IMR-90 (cell line): ENCODE measurements at places on chromosomes 2 and 18. TPM values are rescaled to one million over a fixed set of nuclear protein-coding genes. Genes with fewer than 3 reads are reported as not detected.

DNA sequence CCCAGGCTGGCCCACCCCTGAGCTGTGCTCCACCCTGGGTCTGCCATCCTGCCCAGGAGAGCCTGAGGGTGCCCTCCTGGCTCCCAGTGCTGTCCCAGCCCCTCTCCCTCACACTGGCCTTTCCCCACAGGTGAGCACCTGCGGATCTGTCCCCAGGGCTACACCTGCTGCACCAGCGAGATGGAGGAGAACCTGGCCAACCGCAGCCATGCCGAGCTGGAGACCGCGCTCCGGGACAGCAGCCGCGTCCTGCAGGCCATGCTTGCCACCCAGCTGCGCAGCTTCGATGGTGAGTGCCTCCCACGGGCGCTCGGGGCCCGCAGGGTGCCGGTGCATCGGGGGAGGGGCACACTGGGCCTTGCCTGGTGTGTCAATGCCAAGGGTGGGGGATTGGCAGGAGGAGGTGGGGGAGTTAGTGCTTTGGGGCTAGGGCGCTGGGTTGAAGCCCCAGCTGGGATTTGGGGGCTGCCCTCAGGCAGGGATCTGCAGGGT is 23.5 kb downstream of the GPC1 start:
- no peak for DNase-seq

DNA sequence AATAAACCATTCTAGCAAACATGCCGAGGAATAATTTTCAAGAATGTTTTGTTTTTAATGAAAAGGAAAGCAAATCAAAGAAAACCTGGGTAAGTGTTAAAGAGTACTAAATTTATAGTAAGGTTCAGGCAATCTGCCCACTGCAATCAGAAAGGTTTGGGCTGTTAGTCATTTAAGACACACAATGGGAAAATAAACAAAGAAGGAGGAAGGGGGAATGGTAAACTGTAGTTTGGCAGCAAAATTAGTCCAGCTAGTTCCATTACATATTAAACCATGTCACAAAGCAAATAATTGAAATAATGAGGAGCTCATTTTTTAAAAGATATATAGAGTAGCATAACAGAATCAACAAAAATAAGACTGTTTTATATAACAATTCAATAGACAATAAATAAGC is 87.5 kb upstream of the COPS8 start:
- peak; percentile 9 for DNase-seq

- DNase-seq: peak; percentile 21
Observed at GRCh38 chr2:10038716-10039115, 4.6 kb upstream of the KLF11 start.

DNA sequence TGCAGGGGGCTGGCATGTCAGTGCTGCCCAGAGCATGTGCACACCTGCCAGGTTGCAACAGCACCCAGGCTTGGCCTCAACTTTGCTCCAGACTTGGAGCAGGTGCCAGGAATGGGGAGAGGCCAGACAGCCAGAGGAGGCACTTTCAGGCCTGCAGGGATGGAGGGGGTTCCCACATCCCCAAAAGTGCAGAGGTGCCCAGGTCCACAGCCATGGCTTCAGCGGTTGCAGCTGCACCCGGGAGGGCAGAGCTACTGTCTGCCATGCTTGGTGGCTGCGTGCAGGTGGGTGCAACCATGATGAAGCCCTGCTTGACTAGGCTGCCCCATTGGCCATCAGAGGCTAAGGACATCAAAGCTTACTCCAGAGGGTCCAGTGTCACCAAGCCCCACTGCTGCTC is 196.8 kb upstream of the VRK2 start:
- no peak for DNase-seq

DNA sequence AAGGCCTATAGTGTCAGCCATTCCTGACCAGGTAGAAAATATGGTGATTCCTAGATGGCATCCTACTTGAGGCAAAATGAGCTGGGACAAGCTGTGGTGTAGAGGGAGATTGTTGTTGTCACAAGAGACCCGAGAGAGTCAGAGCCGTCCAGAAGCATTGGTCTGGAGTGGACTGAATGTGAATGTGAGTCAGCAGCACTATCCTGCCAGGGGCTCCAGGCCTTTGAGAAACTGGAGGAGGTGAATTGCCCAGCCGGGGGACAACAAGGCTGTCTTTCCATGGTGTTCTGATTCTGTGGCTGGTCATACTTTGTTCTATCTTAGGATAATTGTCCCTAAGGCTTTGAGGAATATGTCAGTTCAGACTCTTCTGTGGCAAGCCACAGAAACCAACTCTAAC is 29.4 kb upstream of the EIF2AK3 start:
- peak; percentile 62 for DNase-seq

GRCh38 chr2:206062724-206063123 is 23.2 kb downstream of the INO80D start:
- DNase-seq: no peak

- peak; percentile 76 for DNase-seq
Observed at GRCh38 chr2:62817995-62818713, 112.6 kb downstream of the EHBP1 start.

- peak; percentile 50 for DNase-seq
Observed at GRCh38 chr2:19369341-19369955, 11.0 kb upstream of the OSR1 start.

Gene METTL21A
- total RNA-seq: 5.9 and 11.4 TPM in 2 replicates

DNA sequence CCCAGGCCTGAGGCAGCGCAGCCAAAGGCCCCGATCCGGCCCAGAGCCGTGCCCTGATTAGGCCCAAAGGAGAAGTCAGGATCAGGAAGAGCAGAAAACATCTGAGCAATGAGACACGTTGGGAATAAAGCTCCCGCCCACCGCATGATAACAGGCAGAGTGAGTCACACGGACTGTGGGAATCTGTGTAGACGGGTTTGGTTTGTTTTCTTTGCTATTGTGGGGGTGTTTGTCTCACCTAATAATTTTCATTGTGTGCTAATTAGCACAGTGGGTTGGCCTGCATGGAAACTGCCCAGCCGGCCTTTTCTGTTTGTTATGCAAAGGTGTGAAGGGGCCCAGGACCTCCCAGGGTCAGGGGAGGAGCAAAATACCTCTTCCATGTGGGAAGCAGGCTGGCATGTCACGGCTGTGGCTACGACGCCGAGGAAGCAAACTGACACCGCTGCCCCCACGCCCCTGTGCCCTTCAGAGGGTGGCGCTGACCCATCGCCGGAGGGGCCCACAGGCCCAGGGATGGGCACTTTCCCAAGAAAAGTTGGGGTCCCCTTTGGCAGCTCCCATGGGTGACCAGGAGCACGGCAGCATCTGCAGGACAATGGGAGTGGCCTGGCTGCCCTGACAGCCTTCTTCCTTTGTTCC is 68.4 kb upstream of the CTDP1 start:
- DNase-seq: peak; percentile 92

DNA sequence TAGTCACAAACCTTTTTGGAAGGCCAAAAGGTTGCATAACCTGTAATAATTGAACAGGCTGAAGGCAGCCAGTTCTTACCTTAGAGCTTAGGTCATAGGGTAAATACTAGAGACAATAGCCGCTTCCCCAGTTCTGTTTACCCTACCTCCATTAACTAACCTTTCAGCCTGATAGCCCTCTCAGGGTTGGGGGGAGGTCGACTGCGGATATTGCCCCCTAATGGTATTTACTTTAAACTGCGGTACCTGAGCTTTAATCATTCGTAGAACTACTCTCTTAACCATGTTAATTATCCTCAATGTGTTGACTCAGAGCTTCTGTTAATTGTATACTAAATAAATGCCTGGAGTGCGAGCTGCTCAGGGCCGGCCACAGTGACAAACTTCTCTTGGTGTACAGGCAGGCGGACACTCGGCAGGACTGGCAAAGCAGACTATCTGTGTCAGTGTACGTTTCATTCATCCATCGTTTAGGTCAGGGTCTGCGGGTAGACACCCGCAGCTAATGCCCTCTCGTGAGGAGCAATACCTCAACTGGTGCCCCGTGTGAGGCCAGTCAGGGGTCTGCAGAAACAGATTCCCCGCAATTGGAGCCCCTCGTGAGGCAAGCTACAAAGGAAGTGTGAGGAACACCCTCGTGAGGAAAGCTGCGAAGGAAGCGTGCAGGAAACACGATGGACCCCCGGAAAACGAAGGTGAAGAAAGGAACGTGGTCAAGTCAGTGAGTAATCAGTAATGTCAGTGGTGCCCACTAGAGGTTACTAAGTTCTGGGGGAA is 115.3 kb upstream of the SCN7A start:
- no peak for DNase-seq

DNA sequence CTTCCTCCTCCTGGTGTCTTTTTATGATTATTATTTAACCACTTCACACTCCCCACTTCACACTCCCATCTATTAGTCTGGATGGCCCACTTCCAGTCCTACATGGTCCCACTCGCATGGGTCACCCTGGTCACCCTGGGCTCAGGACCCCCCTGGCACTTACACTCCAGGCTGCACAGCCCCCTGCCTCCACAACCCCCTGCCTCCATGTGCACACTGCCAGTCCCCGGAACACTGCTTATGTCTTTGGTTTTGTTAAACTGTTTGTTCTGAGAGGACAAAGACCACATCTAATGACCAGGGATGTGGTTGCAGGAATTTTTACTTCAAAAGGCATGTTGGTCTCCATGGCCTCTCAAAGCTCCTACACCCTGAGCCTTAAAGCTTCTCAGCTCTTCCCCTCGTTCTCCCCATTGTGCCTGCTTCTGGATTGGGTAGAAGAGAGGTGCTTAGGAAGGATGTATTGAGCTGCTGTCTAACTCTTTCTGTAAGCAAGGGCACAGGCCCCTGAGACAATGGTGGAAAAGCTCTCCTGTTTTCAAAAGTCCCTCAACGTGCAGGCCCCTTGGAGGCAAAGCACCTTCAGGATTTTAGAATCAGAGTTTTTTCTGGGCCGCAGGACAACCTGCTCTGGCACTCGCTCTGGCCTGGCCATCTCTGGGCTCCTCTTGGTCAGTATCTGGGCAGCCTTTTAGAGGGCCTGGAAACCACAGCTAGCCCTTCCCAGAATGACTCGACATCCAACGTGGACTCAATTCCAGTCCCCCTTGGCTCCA is 150.0 kb upstream of the HAAO start:
- no peak for DNase-seq

DNA sequence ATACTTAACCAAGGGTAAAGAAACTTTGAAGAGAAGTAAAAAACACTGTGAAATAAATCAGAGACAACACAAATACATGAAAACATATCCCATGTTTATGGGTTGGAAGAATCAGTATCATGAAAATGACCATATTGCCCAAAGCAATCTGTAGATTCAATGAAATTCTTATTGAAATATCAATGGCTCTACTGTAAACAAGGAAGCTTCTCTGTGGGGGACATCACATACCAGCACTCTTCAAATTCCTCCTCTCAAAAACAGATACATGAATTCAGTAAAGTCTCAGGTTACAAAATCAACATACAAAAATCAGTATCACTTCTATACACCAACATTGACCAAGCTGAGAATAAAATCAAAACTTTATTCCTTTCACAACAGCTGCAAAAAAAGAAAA is 63.5 kb upstream of the CNTNAP5 start:
- no peak for DNase-seq

DNA sequence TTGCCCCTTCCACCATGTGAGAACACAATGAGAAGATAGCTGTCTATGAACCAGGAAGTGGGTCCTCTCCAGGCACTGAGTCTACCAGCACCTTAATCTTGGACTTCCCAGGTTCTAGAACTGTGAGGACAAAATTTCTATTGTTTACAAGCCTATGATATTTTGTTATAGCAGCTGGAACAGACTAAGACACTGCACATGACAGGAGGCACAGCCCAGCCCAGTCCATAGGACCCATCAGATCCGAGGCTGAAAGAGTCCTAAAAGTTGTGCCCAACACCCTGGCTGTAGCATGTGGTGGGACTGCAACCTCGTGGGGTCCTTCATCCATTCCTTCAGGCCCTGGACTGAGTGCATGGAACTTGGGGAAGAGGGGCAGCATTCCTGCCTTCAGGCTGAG is 48.4 kb upstream of the YWHAQ start:
- DNase-seq: no peak

DNA sequence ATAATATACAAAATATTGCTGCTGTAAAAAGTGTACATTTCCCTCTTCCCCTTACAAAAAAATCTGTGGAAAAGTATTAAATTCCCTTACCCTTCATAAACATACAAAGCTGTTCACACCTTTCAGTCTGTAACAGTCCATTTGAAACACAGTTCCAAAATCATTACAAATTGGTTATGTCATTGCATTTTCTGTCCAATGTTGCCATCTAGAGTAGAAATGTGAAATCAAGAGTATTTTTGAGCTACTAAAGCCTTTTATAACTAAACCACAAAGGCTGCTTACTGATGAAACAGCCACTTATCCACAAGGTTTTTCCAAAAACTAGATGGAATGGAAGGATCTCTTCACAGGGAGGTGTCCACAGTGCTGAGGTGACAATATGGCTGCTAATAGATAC is 72.5 kb downstream of the SS18 start:
- no peak for DNase-seq

- peak; percentile 89 for DNase-seq
Observed at GRCh38 chr2:37459095-37459981, 114.9 kb downstream of the QPCT start.

DNA sequence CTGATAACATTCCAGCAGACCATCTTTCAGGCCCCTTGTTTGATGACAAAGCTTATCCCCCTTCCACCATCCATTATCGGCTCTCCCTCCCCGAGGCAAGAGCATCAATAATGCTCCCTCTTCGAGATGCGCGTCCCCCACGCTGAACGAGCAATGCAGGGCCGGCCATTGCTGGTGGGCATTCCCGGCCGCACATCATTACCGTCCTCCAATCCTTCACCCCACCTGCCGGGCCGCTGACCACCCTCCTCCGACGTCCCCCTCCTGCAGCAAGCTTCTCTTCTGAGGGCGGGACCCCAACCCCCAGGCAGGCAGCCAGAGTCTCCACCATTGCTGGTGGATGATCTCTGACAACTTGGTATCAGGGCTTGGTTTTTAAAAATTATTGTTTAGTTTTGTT is 208.6 kb downstream of the SMAD2 start:
- no peak for DNase-seq

Gene IL36G
- total RNA-seq: not detected in 2 replicates
